Omental fat pad (tissue), 4 donors: ENCODE measurements at places on chromosomes 4 and X. TPM values are rescaled to one million over a fixed set of nuclear protein-coding genes. Genes with fewer than 3 reads are reported as not detected.

- DNase-seq: no peak
These were observed 157.2 kb downstream of the ATP10D start for GRCh38 chr4:47642191-47642830.

The GAGE13 gene
- not detected for total RNA-seq

DNA sequence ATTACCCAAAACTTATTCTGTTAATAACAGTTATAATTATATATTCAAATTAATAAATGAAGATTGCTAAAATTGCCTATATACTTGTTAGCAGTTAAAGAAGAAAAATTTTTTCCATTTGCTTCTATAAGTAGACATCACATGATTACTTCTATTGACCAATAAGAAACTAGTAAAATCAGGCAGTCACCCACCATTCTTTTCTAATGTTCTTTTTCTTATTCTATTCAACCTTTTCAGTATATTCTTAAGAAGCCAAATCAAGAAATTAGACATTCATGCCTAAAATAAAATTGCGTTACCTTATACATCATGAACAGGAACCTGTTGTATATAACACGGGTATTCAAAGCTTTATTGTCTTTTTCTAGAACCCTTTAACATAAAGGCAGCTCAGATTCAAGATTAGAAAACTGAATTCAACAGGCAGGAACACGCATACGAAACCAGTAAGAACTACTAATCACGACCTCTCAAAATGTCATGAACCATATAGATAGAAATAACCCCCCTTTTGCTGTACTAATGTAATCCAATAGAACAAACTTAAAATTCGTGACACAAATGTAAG lies 568.1 kb upstream of the DIPK2B start:
- no peak for DNase-seq

The SPANXB1 gene
- total RNA-seq: not detected

The TBC1D8B gene
- total RNA-seq: 6.7 TPM

DNA sequence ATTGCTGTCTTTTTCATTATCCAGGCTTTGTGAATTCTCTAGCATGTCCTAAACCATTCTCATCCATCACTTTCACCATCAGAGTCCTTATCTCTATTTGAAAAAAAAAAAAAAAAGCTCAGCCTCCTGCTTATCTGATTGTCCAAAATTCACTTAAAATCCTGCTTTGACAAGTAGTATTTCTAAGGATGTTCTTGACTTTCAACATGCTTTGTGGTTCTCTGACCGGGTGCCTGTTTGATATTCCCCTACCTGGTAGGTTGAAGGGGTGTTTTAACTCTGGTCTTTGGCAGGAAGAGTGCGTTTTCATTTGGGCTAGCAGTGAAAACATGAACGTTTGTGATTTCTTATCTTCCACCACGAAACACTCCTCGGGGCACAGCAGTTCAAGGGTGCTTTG lies 17.3 kb upstream of the BBS12 start:
- DNase-seq: no peak

The NDST3 gene
- total RNA-seq: not detected

- no peak for DNase-seq
These were observed 64.1 kb downstream of the TMA16 start for GRCh38 chr4:163558539-163559044.

GRCh38 chrX:65643531-65644052 lies 23.9 kb upstream of the MSN start:
- no peak for DNase-seq

DNA sequence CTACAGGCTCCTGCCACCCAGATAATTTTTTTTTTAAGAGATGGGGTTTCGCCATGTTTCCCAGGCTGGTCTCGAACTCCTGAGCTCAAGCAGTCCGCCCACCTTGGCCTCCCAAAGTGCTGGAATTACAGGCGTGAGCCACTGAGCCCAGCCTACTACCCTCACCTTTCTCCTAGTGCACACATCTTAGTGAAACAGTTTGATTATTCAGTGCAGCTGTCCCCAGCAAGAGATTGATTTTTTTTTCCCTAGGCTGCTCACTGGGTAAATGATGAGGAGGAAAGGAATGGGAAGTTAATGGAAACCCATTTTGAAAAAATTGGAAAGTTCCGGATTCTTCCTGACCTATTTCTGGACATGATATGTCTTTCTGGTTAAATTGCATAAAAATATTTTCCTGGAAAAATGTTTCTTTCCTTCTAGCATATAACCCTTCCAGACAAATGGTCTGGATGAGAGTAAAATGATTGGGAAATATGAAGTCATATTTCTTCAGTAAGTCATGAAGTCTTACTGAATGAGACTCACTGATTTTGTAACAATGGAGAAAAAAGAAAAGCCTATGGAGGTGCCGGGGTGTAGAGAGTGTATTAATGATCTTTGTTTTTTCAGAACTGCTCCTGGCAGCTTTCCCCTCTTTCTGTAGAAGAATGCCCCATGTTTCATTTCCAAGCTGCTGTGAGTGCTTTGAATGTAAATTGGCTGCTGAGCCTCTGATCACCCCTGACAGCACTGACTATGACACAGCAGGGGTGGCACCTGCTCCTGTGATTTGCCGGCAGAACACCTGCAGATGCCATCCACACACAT lies 19.5 kb upstream of the ZNF41 start:
- no peak for DNase-seq

The HELT gene
- total RNA-seq: not detected
